ENCODE measurements at places on chromosomes 2 and 18.

GRCh38 chr18:12839057-12839525 lies 44.9 kb downstream of the PTPN2 start:
- no peak for DNase-seq

GRCh38 chr18:820591-821165 lies 8.6 kb upstream of the YES1 start:
- DNase-seq: no peak

GRCh38 chr2:127413782-127414637 lies 4.2 kb upstream of the PROC start:
- peak; percentile 43 for DNase-seq

- no peak for DNase-seq
Measured at GRCh38 chr18:8400193-8400752, 209.0 kb upstream of the RAB12 start.

DNA sequence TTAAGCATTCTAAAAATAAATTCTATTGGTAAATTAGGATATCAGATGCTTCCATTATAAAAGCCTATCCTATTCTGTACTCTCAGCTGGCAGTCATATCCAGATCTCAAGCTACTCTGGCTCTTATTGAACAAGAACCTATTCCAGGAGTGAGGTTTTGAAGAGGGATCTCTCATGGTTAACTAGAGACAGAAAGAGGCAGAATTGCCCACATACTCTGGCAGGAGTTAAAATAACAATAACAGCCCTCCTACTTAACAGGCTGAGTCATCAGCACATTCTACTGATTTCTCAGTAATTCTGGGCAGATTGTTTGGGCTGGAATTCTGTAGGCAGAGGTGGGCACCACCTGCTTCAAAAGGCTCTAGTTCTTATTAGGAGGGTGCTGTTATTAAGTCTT lies 142.0 kb upstream of the UNC80 start:
- DNase-seq: no peak

DNA sequence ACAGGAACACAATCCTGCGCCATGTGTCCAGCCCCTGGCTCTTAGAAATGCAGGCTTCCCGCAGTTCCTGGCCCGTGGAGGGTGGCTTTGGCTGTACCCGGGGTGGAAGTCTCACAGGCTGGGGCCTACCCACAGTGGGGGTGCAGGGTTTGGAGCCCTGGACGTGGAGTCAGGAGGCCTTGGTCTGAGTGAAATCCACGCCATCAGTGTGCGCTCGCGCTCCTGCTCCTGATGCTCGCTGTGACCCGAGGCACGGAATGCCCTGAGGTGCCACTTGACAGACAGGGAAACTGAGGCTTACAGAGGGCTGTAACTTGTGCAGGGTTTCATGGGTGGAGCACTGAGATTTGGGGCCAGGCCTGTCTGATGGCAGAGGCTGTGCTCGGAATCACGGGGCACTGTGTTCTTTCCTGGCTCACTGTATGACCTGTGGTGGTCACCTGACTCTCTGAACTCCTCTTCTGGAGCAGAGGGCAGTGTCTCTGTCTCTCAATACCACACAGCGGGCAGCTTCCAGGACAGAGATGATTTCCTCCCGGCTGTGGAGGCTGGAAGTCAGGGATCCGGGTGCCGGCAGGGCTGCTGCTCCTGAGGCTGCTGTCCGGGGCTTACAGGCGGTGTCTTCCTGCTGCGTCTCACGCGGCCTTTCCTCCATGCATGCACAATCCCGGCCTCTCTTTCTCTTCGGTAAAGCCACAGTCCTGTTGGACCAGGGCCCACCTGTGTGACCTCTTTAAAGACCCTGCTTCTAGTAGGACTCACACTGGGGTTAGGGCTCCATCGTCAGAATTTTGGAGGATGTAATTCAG lies 25.9 kb upstream of the ALLC start:
- DNase-seq: no peak

GRCh38 chr2:24855022-24855622 lies 61.9 kb downstream of the CENPO start:
- no peak for DNase-seq

All from hematopoietic multipotent progenitor cell treated with erythropoietin and hydrocortisone succinate and interleukin-3 and kit ligand, for 15 days (in vitro differentiated cells).